ENCODE measurements at places on chromosomes 3 and 15.

GRCh38 chr3:112856537-112856936, 9.9 kb upstream of the CD200R1L start:
- DNase-seq, result no peak

GRCh38 chr15:55334371-55334770, 15.3 kb downstream of the PIGB start:
- DNase-seq, result no peak

DNA sequence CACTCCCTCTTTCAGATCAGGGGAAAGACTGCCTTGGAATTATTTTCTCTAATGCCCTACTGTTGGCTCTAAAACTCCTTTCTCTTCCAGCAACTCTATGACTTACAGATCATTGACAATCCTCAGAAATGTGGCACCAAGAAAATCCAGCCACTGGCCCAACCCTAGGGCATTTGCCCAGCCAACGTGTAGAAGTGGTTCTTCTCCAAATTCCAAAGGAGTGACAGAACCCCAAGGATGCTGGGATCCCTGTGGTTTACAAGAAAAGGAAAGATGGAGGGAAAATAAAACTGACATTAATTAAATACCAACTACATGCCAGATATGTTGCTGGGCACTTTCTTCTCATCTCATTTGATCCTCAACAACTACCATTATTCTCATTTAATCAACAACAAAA, 216.0 kb downstream of the NTRK3 start:
- DNase-seq, result no peak

- DNase-seq, result no peak
Observed at GRCh38 chr15:62988701-62989100, 53.8 kb upstream of the TPM1 start.

GRCh38 chr3:12194669-12195161, 36.0 kb upstream of the TIMP4 start:
- DNase-seq, result no peak

DNA sequence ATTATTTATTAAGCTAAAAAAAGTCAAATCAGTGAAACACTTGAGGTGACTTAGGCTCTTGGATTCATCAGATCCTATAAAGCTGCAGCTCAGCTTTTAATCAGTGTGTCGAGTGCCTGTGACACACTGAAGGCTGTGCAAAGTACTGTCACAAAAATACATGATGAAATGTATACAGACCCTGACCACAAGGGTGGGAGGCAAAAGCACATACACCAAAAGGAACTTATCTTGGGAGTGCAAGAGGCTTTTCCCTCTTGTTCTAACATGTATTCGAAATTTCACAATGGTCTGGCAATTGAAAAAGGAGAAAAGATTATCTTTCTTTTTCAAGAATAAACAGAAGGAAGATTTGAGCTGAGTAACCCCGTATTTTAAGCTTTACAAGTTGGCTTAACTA, 35.9 kb downstream of the VGLL4 start:
- no peak for DNase-seq

DNA sequence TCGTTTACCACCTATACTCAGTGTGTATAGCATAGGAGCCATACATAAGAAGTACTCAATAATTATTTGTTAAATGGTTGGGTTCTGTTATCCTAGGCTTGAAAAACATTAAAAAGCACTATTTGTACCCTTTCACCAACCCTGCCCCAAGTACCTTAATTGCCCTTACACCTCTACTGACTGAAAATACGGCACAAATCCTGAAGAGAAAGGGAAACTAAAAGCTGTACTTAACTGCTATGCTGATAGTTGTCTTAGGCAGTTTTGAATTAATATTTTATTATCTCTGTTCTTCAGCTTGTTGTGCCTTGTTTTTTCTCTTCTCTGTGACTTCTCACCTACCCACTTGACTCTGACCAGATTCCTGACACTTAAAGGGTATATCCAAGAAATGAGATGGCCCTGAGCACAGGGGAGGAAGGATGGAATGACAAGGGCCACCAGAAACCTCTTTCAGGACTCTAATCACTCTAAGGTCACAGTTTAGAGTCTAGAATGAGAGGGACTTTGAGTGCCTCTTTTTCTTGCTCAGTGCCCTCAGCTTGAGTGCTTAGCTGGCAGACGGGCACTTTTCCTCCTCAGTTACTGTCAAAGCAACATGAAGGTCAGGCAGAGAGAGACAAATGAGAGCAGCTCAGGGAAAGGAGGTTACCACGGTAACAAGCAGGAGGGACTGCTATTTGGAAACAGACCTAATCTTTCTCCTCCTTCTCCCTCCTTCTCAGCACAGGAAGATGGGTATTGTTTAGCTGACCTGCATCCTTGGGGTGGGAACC, 136.5 kb downstream of the ZNF609 start:
- DNase-seq, result no peak
